ENCODE measurements at places on chromosomes 12 and 14. TPM values are rescaled to one million over a fixed set of nuclear protein-coding genes. Genes with fewer than 3 reads are reported as not detected.

DNA sequence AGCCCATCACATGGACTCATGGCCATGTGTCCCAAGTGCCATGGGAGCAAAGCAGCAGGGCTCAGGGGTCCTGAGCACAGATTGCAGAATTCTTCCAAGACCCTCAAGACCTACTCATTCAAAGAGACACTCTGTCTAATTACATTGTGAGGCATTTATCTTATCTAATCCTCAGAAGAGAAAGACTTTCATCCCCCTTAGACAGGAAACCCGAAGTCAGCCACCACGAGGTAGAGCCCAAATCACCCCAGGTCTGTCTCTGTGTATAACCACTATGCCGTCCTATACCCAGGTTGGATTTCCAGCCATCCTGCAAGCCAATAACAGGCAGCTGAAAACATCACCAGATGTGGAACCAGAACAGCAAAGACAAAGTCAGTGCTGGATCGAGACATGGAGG is 8.9 kb upstream of the BCL11B start:
- DNase-seq: no peak
- no peaks in the 10 kb centered on the region for H3K4me1 ChIP-seq
- H3K4me3 ChIP-seq: no peak overlapping the region
- H3K27ac ChIP-seq: no peak overlapping the region

GRCh38 chr14:56868660-56869059 is 58.4 kb upstream of the OTX2 start:
- H3K4me3 ChIP-seq: no peak overlapping the region
- no peaks in the 10 kb centered on the region for H3K4me1 ChIP-seq
- no peak for DNase-seq

Gene PTPN11
- total RNA-seq: 139 TPM

Gene RASSF8
- total RNA-seq: 103 TPM

Gene DNM1L
- 91.8 TPM for total RNA-seq
